ENCODE measurements at places on chromosomes 3 and 15.

DNA sequence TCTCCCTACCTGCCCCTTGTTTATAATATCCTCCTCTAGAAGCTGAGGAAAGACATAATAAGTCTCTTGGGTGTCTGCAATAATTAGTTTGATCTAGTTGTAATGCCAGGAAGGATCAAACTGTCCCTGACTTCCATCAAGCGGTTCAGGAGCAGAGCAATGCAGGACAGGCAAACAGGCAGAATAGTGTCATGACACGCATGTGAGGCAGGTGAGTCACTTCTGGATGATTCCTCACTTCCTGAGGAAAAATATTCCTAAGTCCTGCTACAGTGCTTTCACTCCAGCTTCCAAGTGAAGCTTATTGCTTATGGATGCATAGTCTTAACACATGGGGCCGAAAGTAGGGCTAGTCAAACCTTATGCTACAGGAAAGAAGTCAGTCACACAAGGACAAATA is 85.8 kb downstream of the GREM1 start:
- no peak for DNase-seq

DNA sequence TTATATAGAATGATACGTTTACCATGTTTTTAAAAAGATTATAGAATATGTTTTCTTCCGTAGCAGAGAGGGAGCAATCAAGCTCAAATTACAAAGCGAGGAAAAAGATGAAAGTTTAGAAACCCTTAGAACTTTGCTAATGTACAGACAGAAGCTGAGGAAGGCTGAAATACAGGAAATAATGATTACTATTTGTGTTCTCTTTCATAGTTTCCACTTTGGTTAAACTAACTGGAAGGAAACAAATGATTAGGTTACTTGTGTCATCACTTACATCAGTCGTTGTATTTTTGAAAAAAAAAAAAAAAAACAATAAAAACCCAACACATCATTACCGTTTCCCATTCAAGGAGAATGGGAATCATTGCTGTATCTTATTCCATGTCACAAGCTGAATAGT is 337.8 kb upstream of the CBLB start:
- DNase-seq, result no peak

GRCh38 chr3:125107363-125107762 is 51.6 kb upstream of the HEG1 start:
- DNase-seq, result no peak

DNA sequence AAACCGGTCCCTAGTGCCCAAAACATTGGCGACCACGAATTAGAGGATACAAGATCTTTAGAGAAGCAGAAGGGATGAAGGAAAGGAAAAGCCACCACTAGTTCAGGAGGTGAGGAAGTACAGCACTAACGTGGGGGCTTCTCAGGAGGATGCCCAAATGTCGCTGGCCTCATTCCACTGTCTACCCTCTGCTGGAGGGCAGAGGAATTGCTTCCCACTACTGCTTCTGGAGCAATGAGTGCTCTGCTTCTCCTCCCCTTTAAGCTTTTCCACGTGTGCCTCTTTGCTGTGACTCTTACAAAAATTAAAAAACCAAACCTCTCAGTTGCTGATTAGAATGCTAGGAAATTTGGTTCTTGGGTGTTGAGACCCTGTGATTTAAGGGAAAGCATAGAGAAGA is 281.3 kb downstream of the CLSTN2 start:
- DNase-seq, result no peak

DNA sequence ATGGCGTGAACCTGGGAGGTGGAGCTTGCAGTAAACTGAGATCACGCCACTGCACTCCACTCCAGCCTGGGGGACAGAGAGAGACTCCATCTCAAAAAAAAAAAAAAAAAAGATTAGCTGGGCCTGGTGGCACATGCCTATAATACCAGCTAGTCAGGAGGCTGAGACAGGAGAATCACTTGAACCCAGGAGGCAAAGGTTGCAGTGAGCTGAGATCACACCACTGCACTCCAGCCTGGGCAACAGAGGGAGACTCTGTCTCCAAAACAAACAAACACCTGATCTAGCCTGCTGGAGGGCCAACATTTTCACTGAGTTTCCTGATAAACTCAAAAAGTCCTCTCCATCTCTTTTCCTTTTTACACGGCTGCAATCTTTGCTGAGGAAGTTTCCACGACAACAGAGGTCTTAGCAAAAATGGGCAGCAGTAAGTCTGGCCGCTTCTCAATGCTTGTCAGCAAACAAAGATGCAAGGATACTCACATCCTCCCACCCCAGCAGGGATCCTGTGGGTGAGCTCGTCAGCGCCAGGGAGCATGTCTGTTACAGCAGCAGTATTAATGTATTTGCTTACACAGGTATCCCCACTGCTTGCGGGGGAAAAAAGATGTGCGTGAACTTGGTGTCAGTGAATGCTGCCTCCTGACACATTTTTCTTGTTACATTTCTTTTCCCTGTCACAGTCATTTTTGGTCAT is 21.0 kb upstream of the CCDC174 start:
- DNase-seq, result no peak

GRCh38 chr3:152314677-152315353 is 46.1 kb downstream of the MBNL1 start:
- DNase-seq, result no peak

DNA sequence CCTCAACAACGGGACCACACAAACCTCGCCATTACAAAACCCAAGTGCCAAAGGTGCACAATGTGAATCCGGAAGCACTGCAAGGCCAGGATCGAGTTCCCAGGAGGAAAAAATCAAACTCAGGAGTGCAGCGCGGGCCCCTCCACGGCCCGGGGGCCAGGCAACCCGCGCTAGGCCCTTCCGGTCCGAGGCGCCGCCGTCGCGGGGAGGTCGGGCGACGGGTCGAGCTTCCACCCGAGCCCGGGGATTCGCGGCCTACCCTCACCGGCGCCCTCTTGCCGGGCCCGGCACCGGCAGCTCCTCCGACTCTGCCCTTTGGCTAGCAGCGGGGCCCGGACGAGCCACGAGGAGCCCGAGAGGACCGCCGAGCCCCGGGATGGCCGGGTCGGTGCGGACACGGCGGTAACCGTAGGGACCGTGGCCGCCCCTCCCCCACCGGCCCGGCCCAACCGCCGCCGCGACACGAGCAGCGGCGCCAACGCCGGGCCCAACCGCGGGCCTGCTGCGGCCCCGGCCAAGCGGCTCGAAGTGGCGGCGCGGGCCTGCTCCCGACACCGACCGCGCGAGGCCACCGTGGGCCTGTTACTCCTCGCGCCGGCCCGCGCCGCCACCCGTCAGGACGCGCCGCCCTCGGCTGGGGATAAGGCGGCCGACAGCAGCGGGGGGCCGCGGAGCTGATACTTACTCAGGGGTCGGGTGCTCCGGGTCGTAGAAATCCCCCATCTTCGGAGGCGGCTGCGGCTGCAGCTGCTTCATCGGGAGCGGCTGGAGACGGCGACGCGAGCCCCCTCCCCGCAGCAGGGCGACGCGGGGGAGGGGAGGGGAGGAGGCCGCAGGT is 525 bp downstream of the SETD2 start:
- DNase-seq, result peak; percentile 36

DNA sequence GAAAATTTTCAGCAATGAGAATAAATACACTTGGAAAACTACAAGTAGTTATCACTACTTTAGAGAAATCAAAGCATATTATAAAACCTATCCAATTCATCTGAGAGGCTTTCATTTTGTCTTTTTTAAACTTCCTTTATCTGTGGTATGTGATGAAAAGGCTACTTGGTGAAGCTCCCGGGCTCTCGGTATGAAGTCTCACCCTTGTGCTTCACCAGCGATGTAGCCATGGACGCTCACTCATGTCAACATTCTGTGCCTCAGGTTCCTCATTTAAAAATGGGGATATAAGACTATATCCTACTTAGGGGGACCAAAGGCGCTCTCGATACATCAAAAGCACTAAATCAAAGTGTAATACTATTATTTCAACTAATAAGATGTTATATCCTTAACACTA is 14.9 kb downstream of the SATB1 start:
- no peak for DNase-seq

DNA sequence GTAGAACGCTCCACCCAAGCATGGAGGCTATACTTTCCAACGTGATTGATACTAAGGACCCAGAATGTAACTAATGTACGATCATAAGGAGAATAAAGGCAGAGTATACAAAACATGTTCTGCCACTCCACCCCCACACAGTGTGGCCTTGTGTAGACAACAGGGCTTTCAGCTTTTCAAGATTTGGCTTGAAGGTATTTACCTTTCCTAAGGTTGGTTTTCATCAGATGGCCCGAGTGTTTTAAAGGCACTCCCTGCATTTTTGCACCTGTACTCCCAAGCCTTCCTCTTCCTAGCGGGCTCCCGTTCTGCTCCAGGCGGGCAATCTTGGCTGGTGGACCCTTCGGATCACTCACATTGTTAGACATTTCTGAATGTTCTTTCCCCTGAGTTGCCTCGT is 4.6 kb downstream of the SATB1 start:
- DNase-seq, result no peak

Measured in stimulated activated CD4-positive, alpha-beta T cell treated with anti-CD3 and anti-CD28 coated beads, Interleukin-1b, Interleukin-23, amount 100 ng/mL, for 4 hours (primary cell).